T-helper 2 cell (primary cell): ENCODE measurements at places on chromosomes 1 and 21.

DNA sequence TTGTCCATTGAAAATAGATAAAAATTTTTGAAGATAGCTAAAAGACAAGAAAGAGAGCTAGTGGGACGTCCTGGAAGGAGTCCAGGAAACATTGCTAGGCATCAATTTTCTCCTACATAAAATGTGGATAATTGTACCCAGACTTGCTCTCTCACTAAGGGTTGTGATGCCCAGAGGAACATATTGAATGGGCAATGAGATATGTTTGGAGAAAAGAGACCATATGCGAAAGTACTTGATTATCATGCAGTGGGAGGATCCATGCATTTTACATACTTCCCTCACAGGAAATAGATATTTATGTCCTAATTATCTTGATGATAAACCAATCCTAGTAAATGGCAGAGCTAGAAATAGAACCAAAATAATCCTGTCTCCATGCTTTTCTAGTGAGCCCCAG, 108.4 kb upstream of the TNR start:
- DNase-seq, result no peak

DNA sequence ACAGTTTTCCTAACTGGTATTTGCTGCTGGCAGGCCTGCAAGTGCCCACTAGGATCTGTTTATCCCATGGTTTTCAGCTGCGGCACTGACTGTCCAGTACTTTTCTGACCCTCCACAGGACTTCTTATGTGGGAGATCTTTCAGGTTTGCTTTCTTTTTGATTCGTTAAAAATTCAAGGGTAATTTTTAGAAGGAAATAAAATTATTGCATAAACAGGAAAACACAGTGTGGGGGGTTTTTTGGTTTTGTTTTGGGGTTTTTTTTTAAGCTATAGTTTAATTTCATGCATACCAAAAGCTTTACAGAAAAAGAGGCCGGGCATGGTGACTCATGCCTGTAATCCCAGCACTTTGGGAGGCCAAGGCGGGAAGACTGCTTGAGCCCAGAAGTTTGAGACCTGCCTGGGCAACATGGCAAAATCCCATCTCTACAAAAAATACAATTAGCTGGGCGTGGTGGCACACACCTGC, 3.6 kb downstream of the NIBAN1 start:
- DNase-seq, result no peak

GRCh38 chr21:31201548-31201947, 142.5 kb downstream of the TIAM1 start:
- no peak for DNase-seq

GRCh38 chr21:44708866-44709425, 2.4 kb downstream of the TSPEAR start:
- no peak for DNase-seq

GRCh38 chr1:198160222-198160621, 3.4 kb downstream of the NEK7 start:
- DNase-seq, result no peak
